ENCODE measurements at places on chromosomes 7 and 10.

DNA sequence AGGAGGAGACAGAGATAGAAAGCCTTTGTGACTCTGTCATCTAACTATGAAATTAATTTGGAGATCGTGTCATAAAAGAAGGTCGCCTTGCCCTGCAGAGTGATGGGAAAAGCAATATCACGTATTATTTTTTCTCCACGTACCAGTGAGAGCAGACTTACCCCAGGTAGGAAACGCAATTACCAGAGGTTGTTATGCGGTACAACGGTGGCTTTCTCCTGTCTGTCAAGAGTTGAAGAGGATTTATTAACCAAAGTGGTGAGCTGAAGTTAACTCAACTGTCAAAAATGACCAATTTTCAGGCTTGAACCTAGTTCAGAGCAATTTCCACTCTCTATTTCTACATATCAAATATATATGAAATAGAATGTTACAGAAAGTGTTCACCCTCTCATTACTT lies 282.6 kb upstream of the PFKP start:
- no peak for DNase-seq

GRCh38 chr10:79418274-79418673 lies 27.1 kb downstream of the ZCCHC24 start:
- DNase-seq = no peak

DNA sequence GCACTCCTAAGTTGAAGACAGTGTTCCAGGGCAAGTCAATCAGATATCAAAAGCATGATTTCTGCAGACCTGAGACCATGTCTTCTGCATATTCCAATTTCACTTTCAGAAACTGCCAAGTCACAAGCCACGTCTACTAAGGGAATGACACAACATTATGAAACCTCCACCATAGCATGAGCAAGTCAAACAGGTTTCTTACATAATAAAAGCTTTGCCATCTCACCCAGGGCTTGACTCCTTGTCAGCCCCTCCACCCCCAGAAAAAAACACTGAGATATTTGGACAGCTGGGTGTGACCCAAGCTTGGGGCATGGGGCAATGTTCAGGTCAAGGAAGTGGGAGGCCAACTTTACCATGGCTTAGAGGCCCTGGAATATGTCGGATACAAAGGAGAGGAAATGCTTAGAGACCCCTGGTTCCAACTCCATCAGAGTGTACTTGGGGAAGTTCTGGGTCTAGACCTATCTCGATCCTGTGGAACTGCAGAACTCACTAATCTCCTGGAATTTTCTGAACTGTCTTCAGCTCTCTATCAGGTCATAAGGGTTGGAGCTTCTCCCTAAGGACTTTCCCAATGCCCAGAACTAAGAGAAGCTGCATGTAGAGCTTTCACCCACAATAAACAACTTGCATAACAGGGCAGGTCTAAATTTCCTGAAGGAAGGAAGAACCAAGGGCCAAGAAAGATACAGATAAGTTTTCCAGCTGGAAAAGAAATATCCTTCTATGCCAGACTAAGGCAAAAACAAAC lies 80.6 kb upstream of the NAMPT start:
- peak; percentile 29 for DNase-seq

DNA sequence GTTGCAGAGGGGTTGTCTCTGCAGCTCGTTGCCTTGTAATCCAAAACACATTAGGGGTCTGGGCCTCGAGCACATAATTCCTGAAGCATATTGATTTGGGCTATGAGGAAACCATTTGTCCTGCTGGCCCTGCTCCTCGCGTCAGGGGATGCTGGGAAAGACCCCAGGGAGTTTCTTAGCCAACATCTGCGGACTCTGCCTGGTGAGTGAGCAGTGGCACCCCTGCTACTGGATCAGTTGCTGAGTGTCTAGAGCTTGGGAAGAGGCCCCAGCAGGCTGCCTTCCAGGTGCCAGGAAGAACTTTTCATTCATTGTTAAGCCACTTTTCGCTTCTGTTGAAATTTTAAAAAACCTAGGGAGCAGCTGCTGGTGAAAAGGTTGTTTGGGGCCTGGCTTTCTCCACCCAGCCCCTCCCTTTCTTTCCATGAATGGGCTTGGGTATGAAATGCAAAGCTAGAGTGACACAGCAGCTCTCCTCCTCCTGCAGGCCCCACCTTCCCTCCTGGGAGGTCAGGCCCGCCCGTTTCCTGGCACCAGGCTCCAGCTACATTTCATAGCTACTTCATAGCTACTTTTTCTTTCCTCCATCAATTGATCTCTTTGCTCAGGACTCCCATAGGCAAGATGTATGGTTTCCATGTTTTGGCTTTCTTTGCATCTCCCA lies 26.8 kb downstream of the TACR2 start:
- peak; percentile 45 for DNase-seq

DNA sequence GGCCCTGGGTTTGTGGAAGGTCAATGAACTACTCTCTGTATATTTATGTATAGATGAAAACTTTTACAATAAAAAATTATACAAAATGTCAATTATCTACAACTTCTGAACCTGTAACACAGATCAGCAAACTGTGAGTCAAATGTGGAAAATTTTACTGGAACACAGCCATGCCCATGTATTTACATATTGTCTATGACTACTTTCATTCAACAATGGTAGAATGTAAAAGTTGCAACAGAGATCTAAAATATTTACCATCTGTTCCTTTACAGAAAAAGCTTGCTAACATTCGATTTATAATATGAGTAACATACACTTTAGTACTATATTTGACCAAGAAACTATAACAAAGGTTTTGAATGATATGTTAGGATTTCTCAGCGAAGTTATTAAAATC lies 481.6 kb downstream of the PARD3 start:
- DNase-seq = peak; percentile 57

DNA sequence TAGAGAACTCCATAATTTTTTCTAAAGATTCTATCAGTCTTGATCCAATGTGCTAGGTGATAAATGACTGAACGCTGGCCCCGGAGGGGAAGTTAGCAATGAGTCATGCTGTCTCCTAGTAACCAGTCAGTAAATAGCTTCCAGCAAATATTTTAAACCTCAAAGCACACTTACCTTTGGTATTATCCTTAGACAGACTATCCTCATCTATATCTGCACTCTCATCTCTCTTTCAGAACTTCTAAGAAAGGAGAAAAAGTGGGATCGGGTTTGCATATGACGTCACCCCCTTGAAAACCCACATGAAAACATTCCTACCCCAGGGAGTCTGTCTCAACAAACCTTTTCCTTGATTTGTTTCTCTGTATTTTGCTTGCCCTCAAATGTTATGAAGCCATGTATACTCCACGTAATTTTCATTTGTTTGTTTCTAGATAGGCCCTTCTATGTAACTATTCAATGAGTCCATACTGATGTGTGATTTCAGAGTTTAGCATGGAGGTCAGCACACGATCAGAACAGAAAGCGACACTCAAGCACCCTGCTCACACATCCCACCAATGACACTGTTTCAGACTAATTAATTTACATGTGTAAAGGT lies 174.9 kb upstream of the NRP1 start:
- DNase-seq = peak; percentile 84

DNA sequence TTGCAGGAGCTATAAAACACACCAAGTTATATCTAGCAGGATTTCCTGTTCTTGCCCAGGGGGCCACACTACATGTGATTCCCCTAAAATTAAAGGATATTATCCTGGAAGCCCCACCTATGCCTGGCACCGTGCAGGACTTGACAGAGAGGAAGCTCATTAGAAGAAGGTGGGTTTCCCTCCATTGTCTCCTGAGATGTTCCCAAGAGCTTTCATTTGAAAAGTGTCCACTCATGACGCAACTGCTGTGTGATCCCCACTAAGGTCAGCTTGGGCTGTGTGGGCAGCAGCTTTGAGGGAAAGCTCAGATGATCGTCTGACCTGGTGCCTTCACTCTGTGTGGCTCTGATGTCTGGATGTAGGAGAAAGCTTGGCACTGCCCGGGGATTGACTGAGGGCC lies 53.5 kb downstream of the RAMP3 start:
- DNase-seq = no peak

All from fibroblast of mammary gland (primary cell).